Peyer's patch (tissue), 4 donors: ENCODE measurements at places on chromosomes 12 and 14.
A peak's percentile ranks its signal among the peaks of the same experiment; 100 is the strongest.

GRCh38 chr14:52395728-52396127, 81.6 kb downstream of the PTGER2 start:
- DNase-seq: no peak

DNA sequence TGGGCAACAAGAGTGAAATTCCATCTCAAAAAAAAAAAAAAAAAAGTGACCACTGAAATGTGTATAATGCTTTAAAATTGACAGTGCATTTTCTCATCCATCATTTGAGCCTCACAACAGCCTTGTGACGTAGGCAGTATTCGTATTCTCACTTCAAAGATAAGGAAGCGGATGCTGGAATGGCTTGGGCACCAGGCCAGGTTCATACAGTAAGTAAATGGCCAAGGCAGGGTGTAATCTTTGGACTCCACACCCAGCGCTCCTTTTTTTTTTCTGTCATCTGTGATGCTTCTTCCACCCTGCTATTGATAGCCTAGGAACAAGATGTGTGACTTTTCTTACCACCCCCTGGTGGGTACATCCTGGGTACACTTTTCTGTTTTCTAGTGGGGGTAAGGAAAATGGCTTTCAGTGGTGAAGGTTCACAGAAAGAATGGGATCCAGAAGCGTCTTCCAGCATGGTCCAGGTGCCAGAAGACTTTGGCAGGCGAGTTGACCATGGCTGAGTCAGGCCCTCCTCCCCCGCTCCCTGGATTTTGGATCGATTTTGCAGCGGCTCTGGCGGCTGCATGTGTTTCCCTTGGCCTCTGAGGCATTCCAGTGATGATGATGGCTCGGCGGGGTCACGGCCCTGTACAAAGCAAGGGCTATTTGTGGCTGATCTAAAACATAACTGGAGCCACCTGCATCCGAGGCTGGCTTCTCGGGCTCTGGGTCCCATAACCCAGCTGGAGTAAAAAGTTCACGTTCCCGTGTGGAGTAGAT, 110.6 kb downstream of the CACNA1C start:
- peak; percentile 95 for DNase-seq

- no peak for DNase-seq
Observed at GRCh38 chr12:120851444-120851843, 52.7 kb downstream of the SPPL3 start.

- DNase-seq: no peak
Observed at GRCh38 chr14:87199381-87199780, 793.6 kb downstream of the GALC start.

DNA sequence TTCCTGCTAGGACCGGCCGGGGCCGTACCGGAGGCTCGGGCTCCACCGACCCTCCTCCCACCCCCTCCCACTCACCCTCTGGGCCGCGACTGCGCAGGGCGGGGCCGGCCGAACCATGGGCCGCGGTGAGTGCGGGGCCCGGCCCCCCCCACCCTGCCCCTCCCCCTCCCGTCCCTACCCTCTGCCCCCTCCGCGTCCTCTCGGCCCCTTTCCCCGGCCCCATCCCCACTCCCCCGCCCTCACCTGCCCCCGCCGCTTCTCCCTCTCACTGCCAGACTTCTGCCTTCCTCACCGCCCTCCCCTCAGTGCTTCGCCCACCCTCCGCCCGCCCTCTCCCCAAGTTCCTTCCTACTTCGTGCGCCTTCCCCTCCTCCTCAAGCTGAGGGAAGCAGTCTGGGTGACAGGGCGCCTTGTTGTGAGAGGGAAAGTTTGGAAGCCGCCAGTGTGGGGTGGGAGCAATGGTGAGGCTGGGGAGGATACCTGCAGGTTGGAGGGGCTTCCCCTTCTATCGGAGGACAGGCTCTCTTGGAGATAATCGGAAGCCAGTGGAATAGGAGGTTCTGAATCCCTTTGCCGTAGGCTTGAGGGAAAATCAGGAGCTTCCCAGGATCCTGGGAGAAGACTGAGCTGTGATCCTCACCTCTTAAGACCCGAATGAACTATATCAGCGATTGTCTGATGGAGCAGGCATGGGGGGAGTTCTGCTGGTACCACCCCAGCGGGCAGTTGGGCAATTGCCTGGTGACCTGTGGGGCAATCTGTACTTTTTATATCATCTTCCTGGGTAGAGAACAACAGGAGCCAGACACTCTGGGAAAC, 472 bp downstream of the MBD6 start:
- DNase-seq: no peak

DNA sequence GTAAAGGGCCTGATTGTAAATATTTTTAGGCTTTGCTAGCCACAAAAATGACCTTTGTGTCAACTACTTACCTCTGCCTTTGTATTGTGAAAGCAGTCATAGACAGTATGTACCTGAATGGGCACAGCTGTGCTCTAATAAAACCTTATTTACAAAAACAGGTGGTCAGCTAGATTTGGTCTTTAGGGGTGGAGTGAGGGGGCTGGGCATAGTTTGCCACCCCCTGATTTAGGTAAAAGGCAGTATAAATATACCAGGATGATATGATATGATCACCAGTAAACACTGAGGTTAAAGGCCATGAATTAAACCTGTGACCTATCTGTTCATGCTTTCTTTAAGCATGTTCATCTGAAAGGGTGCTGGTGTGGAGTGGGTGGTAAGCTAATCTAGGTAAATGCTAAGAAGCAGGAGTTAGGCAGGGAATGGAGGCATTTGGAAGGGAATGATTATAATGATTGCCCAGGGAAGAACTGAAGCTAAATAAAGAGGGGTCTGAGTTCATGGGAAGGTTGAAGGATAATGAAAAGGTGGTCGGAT, 77.1 kb upstream of the BCAT1 start:
- DNase-seq: no peak

DNA sequence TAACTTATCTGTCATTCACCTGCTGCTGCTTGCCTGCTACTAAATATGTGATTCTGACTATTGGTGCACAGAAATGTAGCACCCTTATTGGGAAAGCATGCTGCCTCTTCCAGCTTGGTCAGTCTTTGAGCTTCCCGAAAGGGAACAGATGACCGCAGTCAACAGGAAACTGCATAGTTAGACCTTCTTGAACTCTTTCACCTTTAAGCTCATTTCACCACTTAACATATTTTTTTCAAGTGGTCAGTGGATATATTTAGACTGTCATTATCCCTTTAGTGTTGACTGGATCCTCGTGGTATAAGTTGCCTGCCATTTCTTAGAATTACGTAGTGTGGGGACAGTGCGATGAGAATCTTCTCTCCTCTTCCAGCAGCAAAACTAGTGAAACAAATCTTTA, 224.9 kb downstream of the FBXL14 start:
- DNase-seq: no peak

DNA sequence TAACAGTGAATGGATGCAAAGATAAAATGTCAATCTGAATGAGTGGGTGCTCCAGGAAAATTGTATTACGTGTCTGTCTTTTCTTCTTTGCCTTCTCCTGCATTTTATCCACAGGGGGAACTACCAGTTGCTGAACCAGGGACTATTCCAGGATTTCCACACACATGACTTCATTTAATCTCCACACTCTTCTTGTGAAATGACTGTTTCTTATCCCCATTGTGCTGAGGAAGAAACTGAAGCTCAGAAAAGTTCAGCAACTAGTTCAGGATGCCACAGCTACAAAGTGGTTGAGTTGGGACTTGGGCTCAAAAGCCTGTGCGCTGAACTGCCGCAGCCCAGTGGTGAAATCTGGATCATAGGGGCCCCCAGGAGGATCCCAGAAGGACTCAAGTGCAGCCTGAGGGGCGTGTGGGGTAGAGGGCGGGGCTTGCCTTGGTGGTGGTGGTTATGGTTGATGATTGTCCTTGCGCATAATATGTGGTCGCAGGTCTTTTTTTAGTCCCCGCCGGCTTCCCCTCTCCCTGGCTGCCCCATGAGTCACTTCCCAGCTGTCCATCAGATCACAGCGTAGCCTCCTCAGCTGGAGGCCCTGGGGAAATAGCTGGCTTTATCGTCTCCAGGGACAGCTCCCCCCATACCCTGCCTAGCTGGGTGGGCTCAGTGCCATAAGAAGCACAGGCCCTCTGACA, 235.2 kb upstream of the CRY1 start:
- no peak for DNase-seq

GRCh38 chr14:75513911-75514672, 8.2 kb upstream of the BATF start:
- peak; percentile 53 for DNase-seq

- DNase-seq: no peak
Observed at GRCh38 chr12:106023039-106023438, 115.7 kb downstream of the NUAK1 start.

- no peak for DNase-seq
Observed at GRCh38 chr12:6122201-6122600, 2.3 kb downstream of the VWF start.

GRCh38 chr12:97939156-97939555, 476.6 kb downstream of the RMST start:
- DNase-seq: no peak

DNA sequence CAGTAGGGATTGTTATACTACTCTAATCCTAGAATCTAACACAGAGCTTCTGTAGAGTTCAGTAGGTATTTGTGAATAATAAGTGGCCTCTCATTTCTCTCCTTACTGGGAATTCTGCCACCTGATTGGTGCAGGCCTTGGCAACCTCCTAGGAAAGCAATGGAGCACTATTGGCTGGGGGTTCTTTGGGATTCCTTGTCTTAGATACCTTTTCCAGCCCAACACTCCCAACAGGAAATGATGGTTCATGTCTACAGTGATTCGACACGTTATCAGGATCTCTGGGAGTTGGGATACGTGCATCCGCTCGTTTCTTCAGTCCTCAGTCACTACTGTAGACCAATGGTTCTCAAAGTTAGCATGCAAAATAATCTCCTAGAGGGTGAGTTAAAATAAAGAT, 67.4 kb downstream of the ELK3 start:
- no peak for DNase-seq

DNA sequence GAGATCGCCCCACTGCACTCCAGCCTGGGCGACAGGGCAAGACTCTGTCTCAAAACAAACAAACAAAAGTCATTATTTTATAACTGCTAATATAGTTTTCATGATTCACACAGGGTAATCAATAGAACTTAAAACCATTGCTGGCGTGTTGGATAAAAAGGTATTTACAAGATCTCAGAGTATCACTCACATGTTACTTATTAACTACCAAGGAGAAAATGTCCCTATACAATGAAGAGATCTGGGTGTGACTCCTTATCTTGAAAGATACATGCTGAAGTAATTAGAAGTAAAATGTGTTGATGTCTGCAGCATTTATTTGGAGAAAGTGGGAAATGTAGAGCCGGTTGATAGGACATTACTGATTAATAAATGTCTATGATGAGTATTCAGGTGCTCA, 57.3 kb upstream of the PIK3C2G start:
- DNase-seq: no peak

GRCh38 chr12:24560192-24560775, 388.6 kb downstream of the BCAT1 start:
- DNase-seq: no peak

- DNase-seq: no peak
Observed at GRCh38 chr14:35866595-35867279, 40.6 kb downstream of the BRMS1L start.

GRCh38 chr14:42804141-42804540, 1197.5 kb downstream of the LRFN5 start:
- no peak for DNase-seq

GRCh38 chr14:91714805-91715204, 17.1 kb downstream of the CATSPERB start:
- DNase-seq: peak; percentile 47
